ENCODE measurements at places on chromosomes 4 and X.

DNA sequence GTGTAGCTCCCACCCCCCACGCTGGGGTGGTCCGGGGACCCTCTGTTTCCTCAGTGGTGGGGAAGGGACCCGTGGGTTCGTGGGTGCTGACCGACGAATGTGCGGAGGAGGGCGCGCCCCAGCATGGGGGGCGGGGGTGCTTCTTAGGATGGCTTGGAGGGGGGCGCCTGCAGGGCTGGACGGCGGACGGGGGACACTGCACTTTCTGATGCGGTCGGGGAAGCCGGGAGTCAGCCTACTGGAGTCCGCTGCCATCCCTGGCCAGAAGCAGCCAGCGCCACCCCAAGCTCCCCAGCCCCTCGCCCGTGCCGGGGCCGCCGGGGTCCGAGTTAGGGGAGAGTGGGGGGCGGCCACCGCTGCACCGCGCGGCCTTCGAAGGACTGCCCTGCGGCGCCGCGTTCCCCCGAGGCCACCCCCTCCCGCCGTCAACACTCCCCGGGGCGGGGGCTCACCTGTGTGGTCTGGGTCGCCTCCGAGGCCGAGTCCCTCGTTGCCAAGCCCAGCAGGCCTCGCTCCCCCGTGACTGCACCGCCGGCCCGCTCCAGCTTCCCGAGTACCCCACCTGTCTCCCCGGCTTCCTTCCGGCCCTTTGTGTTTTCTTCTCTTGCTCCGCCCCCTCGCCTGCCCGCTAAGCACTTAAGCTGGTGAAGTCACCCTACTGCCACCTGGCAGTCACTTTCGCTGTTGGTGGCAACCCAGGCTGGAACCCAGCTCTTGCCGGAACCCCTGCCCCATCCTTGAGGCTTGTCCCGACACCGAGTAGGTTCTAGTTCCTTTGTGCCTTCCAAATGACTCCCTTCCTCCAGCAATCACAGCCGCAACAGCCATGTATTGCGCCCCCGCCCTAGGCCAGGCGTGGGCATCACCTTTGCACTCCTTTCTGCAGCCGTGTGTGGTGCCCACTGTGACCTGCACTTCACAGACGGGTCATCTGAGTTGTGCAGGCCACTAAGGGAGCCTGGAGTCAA, at the start of gene OCIAD2:
OCIAD2 (minus strand) TSS at position 569 of the 968 bp plus-strand sequence. CDS start 2,225 bp downstream, outside the sequence.
- no peak for DNase-seq

DNA sequence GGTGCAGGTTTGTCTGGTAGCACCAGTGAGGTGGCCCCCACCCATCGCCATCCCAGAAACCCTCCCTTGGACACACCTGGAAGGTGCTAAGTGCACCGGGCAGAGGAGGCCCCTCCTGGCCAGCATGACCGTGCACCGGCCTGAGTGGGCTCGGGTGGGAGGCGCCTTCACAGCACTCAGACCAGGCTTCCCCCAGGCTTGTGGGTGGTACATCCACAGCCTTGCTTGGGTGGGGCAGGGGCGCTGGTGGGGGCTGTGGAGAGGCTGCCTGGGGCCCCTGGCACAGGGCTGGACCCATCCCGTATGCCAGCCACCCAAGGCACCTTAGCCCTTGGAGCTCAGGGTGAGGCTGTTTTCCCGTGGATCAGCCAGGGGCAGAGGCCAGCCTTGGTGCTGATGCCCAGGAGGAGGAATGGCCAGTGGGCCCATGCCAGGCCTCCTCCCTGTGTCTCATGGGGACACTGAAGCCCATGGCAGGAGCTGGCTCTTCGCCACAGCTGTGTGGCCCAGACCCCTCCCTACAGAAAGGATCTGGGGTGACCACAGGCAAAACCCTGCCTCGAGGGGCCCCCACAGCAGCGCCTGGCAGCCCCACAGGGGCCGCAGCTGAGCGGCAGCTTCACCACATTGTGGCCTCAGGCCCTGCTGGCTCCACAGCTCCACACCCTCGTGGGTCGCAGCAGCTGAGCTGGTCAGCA, 21.4 kb downstream of the NKX1-1 start:
- no peak for DNase-seq

- DNase-seq = no peak
These were observed 1.3 kb upstream of the S100P start for GRCh38 chr4:6692379-6692778.

- no peak for DNase-seq
These were observed 935.2 kb downstream of the PCDH7 start for GRCh38 chr4:31655328-31655727.

GRCh38 chr4:88119943-88120342, 38.5 kb downstream of the ABCG2 start:
- DNase-seq = no peak

GRCh38 chr4:2045518-2045951, 13.6 kb upstream of the NAT8L start:
- DNase-seq = no peak
